ENCODE measurements at places on chromosomes 5 and 9.

DNA sequence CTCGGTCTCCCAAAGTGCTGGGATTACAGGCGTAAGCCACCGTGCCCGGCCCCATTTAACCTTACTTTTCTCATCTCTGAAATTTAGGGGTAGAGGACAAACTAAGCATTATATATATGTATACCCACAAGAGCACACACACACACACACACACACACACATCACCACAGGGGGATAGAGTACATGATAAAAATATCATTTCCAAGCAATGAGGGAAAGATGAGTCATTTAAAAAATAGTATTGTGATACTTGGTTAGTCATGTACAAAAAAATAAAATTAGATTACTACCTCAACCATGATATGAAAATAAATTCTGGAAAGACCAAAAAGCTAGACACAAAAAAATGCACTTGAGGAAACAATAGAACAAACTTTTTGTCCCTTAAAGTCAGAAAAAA lies 67.2 kb downstream of the CDH18 start:
- no peak for DNase-seq

- no peak for DNase-seq
Observed at GRCh38 chr5:135916638-135917263, 21.1 kb upstream of the IL9 start.

- no peak for DNase-seq
Observed at GRCh38 chr9:132671620-132672412, 1.6 kb downstream of the GTF3C4 start.

DNA sequence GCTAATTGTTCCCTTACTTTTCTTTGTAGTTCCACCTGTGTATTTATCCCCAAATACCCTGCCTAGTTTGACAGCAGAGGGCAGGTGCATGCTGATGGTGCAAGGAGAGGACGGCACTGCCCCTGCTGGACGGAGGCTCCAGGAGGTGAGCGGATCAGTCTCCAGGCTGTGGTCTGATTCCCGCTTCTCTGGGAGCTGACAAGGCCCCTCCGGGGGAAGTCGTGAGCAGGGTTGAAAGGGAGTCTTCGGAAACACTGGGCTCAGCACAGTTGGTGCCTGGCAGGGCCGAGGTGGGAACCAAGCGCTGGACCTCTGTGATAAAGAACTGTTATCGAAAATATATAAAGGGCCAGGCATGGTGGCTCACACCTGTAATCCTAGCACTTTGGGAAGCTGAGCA lies 52.9 kb downstream of the RASGEF1C start:
- no peak for DNase-seq

- DNase-seq, result no peak
Observed at GRCh38 chr9:120877276-120878034, 467 bp upstream of the PHF19 start.

- no peak for DNase-seq
Observed at GRCh38 chr9:95009459-95009858, 283.0 kb downstream of the AOPEP start.

- DNase-seq, result no peak
Observed at GRCh38 chr9:107976767-107977166, 487.2 kb upstream of the KLF4 start.

DNA sequence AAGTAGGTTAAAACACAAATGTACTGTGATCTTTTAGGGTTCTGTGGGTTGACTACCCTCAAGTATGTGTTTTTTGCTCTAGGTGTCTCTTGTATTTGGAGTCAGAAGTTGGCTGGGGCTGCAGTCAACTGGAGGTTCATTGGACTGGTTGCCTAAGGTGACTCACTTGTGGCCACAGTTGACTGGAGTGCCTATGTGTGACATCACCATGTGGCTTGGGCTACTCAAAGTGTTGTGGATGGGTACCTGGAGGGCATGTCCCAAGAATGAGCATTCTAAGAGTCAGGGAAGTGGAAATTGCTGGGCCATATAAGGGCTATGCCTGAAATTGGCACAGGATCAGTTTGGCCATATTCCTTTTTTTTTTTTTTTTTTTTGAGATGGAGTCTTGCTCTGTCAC lies 27.4 kb downstream of the SNX30 start:
- DNase-seq, result no peak

DNA sequence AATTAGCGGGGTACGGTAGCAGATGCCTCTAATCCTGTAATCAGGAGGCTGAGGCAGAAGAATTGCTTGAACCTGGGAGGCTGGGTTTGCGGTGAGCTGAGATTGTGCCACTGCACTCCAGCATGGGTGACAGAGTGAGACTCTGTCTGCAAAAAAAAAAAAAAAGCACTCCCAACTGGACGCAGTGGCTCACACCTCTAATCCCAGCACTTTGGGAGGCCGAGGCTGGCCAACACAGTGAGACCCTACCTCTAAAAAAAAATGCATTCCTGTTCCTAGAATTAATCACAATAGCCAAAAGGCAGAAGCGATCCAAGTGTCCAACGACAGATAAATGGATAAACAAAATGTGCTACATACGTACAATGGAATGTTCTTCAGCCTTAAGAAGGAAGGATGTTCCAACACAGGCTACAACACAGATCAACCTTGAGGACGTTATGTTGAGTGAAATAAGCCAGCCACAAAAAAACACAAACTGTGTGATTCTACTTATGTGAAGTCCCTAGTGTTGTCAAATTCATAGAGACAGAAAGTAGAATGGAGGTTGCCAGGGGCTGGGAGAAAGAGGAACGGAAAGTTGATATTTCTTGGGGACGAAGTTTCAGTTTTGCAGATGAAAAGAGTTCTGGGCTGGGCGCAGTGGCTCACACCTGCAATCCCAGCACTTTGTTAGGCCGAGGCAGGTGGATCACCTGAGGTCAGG lies 13.8 kb downstream of the FAM78A start:
- DNase-seq, result no peak

DNA sequence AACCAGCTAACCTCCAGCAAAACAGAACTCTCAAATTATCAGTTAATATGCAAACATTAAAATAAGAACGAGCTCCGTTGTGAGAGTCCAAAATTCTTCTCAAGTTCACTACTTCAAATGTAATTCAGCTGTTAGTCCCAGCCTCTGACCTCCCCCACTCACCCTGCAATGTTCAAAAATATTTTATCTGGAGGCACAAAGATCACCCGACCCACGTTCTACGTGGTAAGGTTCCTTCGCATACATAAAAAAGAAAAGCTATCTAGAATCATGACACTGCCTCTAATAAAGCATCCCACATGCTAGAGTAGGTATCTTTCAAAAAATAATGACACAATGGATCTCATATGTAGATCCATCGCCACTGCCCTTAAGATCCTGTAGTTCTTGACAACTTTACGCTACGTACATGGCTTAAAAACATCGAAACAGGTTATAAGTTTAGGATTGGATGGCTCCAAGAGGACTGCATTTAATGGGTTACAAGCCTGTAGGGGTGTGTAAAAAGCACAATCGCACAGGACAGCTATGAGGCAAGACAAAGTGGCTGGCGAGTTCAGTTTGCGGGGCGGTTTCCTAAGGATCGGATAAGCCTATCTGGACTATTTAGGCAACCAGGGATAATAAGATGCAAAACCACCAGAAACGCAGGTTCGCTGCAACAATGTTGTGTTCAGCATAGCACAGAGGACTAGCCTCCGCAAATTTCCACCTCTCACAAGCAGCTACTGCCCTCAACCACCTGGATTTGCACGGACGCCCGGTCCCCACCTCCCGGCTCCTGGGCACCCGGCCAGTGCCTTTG lies 969 bp downstream of the CLK4 start:
- no peak for DNase-seq

DNA sequence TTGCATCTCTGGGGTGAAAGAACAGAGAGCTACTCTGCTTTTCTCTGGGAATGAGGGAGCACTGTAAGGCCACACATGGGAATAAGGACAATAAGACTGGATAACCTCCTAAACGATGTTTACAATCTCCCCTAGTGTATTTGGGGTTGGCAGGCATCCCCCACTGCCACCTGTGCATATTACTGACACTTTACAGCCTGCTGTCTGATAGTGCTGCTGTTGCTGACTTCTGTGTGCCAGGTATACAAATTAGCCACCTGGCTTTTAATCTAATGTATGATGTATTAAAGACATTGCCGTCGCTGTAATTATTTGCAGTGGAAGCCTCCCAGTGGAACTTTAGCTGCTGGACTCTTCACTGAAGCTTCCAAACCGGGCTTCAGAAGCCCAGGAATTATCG lies 4.4 kb upstream of the SHISAL2B start:
- DNase-seq, result no peak

GRCh38 chr5:62686692-62687091 lies 108.1 kb downstream of the LRRC70 start:
- no peak for DNase-seq

GRCh38 chr9:126695701-126696400 lies 82.1 kb downstream of the LMX1B start:
- DNase-seq, result no peak

- DNase-seq, result no peak
Observed at GRCh38 chr5:83964271-83964670, 243.6 kb upstream of the HAPLN1 start.

Measured in retinal pigment epithelial cell (primary cell).